Activated CD4-positive, alpha-beta T cell treated with anti-CD3 and anti-CD28 coated beads for 36 hours (primary cell): ENCODE measurements at places on chromosomes 1 and 21. TPM values are rescaled to one million over a fixed set of nuclear protein-coding genes. Genes with fewer than 3 reads are reported as not detected.

DNA sequence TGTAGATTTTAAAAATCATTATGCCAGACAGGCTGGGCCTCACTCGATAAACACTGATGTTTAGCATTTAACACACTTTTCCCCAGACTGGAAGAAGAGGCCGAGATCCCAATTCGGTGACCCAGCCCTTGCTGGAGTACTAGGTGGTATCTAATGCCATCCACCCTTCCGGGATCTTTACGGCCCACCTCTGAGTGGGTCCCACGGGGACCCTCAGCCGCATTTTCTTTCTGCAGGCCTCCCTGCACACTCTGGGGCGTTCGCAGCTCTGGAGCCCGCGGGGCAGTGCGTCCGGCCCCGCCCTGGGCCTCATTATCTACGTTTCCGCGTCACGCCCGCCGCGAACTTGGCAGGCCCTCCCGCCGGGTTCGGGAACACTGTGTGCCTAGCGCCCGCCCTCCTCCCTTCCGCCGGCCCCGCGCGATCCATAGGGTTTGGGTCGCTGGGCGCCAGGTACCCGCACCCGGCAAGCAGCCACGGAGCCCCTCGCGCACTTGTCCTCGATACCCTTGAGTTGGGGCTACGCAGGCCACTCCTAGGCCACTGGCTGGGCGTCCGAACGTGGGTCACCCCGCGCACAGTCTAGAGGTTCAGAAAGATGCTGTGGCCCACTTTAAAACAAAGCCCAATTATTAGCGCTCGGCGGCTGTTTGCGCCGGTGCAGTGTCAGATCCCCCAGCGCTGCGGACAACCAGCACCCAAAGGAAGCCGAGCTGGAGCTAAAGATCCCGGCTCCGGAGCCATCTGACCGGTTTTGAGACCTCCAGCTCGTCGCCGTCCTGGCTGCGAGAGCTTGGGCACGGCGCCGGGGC lies 950 bp upstream of the EVA1C start:
- DNase-seq, result peak; percentile 80

DNA sequence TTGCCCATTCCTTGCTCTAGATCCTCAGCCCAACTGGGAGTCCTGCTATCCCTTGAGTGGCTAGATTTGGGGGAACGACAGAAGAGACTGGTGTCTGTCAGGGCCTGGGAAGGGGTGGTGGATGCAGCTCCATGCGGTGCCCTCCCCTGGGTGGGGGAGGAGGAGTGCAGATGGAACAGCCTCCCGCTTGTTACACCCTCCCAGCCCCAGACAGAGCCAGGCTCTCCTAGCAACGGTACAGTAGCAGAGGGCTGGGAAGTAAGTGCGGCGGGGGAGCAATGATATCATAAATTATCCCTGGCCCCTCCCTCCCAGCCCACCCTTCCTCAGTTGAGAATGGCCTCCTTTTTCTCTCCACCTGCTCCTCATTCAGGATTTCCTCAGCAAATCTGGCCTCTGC lies 37.2 kb downstream of the RHBG start:
- no peak for DNase-seq

DNA sequence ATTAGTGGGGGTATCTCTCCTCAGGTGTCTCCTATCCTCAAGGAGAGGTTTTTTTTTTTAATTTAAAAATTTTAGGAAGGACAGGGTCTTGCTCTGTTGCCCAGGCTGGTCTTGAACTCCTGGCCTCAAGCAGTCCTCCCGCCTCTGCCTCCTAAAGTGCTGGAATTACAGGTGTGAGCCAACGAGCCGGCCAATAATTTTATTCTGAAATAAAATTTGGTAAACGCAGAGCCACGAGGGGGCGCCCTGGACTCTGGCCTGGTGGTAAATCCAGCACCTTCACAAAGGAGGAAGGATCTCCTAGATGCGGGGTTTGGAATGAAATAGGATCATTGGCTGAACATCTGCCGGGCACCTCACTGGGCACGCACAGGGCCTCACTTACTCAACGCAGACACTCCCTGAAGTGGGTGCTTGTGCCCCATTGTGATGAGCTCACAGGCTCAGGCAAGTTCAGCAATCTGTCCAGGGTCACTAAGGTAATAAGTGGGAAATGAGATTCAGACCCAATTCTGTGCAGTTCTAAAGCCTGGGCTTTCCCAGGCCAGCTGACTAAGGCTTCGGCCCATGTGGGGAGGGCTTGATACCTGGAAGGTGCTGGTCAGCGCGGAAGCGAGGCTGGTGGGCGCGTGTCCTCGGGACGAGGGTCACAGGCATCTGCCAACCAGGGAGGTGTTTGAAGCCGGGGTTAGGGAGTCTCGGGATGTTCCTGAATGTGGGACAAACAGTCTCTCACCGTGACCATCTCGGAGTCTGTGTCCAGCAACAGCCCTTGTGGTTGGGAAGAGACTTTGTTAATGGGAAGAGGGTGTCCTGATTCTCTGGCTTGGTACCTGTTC lies 32.7 kb upstream of the ETV3 start:
- DNase-seq, result peak; percentile 74

Gene COL9A2
- total RNA-seq, result 3.0 TPM
